NCI-H510A treated with DMSO at 0.1 percent for 48 hours (cell line): ENCODE measurements at places on chromosomes 7 and 10.

DNA sequence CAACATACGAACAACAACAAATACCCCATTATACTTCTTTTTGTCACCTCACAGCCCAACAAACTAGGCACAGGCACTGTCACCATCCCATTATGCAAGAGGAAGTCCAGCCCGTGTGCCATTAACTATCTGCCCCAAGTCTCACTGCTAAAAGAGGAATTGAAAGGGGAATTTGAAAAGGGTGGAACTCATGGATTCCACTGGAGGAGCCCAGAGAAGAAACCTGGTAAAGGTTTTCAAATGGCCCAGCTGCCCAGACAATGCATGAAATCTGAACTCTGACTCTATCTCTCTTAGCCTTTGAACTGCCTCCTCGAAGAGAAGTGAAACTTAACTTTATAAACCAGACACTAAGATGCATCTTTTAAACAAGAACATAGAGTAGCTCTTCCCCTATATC is 130.0 kb downstream of the PLXNA4 start:
- DNase-seq: no peak

DNA sequence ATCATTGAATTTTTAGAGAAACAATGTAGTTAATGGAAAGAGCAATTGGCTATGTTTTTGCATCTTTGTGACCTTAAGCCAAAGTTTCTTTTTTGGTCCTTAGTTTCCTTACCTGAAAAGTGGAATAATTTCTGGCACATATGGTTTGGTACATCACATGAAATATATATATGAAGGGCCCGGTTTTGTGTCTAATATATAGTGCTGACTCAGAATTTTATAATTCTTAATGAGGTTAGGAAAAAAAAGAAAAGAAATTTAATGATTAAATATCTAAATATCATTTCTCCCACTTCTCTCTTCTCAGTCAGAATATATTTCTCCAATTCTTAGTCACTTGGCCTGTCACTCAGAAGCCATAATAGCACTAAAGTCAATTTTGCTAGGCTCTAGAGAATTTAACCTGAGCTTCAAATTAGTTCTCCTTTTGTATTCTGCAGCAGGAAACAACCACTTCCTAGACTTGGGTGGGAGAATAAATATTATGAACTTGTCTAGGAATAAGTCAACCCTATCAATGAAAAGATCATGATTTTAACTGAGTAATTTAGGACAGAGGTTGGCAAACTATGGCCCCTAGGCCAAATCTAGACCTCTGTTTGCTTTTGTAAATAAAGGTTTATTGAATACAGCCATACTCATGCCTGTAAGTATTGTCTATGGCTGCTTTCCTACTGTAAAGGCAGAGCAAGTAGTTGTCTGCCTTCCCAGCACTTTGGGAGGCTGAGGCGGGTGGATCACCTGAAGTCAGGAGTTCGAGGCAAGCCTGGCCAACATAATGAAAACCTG is 34.6 kb downstream of the PPP1R9A start:
- no peak for DNase-seq

DNA sequence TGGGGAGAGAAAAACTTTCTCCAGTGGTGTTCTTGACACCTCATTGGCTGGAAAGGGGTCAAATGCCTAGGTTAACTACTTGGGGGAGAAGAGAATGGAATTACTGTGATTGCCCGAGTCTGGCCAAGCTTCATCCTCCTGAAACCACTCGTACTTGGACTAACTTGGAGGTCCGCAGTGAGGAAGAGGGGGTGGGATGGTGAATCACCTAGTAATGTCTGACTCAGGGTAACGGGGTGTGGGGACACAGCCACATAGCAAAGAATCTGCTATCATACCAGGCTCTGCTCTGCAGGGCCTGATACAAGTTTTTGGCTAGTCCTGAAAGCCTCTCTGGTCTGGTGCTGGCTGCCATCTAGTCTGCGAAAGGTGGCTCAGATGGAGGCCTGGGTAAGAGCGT is 190.9 kb downstream of the RPS24 start:
- DNase-seq: no peak

DNA sequence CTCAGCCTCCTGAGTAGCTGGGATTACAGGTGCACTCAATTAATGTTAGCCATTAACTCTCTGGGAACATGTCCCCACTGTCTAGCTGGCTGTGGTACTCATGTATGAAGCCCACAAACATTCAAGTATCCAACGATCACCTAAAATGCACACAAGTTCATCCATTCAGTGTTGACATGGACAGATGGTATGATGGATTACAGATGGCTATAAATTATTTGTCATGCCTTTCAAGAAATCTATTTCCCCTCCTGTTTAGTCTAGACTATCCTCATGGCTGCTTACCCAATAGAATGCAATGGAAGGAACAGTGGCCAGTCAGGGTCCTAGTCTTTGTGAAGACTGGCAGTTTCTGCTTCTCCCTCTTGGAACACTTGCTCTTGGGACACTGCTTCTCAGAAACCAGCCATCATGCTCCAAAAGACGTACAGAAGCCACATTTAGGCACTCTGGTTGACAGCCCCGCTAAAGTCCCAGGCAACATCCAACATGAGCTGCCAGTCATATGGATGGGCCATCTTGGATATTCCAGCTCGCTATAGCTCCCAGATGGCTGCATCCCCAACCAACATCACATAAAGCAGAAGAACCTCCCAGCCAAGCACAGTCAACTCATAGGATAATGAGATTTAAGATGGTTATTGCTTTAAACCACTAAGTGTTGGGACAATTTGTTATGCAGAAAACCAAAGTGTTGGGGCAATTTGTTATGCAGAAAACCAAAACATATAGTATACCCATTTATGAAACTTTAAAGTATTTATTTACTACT is 33.1 kb downstream of the MYL10 start:
- no peak for DNase-seq

GRCh38 chr10:21003240-21003822 is 106.2 kb upstream of the NEBL start:
- no peak for DNase-seq
